ENCODE measurements at places on chromosomes 7 and 10.

GRCh38 chr7:136640977-136641376 is 227.5 kb upstream of the CHRM2 start:
- no peak for DNase-seq

- no peak for DNase-seq
These were observed 23.9 kb upstream of the PPP1R17 start for GRCh38 chr7:31663072-31663471.

DNA sequence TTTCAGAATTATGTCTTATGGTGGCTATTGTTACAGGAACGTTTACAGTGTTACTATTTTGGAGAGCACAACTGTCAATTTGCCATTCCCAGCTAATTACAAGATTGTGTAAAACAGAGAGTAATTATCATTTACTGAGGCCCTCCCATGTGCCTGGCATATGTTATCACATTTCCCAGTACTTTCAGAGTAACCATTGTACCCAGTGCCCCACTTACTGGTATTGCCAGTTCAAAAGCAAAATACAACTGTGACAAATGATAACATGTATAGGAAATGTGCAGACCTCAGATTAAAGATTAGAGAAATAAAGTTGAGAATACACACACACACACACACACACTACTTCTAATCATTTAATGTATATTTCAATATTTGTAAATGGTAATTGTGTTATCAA is 572.5 kb downstream of the POM121L12 start:
- DNase-seq: no peak

GRCh38 chr7:76066716-76067503 is 19.0 kb downstream of the MDH2 start:
- no peak for DNase-seq

DNA sequence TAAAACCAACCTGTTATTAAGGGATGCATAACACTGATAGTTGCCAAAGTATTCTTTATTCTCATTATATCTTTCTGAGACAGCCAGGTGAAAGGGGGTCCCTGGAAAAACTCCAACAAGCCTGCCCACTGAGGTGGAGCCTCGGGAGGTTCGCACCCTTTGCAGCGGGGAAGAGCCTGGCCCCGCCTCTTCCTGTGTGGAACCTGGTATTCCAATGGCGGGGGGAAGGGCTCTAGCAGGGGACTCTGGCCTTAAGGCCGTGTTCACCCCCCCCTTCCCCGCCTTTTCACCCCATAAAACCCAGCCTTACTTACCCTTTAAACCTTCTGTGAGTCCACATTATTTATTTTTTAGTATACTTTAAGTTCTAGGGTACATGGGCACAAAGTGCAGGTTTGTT is 62.4 kb upstream of the PDK4 start:
- DNase-seq: no peak

DNA sequence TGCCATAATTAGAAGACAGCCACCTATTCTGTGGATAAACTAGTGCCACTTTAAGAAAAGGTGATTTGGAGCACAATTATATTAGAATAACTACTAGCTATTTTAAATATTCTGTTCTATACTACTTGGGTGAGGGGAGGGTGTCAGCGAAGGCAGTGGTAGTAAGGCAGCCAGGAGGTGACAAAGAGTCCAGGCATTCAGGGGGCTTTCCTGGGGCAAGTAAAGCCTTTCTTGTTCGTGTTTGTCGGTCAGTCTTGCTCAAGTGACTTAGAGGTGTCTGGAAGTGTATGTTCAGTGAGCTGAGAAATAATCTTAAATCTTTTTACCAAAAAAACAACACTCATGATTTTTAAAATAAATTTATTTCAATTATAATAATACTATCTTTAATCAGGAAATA is 34.4 kb downstream of the ADD3 start:
- no peak for DNase-seq

GRCh38 chr10:3805791-3806461 is 20.9 kb upstream of the KLF6 start:
- peak; percentile 55 for DNase-seq

DNA sequence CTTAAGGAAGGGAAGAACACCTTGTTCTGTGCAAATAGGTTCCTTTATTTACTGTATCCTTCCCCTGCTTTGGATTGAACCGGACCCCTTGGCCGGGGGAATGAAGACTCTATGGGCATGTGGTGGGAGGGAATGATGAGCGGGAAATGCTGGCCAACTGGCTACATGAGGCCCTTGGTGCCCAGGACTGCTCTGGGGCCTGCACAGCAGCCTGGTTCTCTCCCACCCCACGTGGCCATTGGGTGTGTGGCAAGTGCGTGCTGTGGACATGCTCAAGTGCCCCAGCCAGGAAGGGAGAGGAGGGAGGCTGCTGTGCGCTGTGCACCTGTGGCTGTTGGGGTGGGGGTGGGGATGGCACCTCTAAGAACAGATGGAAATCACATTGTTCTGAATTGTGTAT is 917.0 kb upstream of the GHITM start:
- no peak for DNase-seq

GRCh38 chr7:7157177-7157886 is 25.0 kb upstream of the C1GALT1 start:
- DNase-seq: peak; percentile 94

DNA sequence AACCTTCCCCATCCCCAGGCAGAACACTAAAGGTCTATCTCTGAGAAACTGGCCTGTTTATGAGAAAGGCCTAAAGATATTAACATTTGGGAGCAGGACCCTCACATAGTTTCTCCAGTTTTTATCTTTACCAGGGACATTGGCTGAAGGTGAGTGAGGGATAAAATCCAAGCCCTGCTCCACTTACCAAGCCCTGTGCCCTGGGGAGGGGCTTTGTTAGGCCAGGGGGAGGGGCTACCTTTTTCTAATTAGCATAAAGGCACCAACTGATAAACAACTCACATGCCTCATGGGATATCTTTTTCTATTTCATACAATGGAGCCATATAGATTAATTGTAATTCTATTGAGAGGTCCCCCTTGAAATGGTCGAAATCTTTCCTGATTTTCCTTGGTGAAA is 55.9 kb downstream of the RNLS start:
- no peak for DNase-seq

DNA sequence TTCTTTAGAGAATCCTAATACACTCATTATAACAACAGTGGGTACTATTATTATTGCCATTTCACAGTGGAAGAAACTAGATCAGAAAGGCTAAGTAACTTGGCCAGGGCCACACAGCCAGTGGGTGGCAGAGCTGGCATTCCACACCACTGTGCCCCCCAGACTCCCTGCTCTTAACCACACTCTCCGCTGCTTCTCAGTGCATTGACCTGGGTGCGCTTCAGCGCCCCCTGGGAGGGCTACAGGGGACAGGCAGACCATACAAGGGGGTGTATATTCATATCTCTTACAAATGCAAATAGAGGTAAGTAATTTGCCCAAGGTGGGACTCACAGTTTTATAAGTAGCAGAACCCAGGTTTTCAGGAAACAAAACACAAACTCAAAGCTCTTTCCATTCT is 77.0 kb upstream of the NMT2 start:
- peak; percentile 67 for DNase-seq

- no peak for DNase-seq
These were observed 1011.2 kb upstream of the GHITM start for GRCh38 chr10:83127942-83128575.

DNA sequence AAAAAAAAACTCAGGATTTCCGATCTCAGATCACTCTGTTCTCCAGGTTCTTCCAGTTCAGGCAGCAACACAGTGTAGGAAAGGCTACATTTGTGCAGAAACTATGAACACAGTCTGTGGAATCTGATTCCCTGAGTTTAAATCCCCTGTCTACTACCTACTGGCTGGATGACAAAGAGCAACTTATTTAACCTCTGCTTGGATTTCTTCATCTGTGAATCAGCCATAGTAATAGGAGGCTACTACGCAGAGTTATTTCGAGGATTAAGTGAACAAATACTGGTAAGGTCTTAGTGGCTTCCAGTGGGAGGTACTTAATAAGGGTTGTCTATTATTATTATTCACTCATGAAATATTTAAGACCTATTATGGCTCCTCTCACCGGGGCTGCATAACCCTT is 44.3 kb upstream of the PDCD4 start:
- DNase-seq: no peak

DNA sequence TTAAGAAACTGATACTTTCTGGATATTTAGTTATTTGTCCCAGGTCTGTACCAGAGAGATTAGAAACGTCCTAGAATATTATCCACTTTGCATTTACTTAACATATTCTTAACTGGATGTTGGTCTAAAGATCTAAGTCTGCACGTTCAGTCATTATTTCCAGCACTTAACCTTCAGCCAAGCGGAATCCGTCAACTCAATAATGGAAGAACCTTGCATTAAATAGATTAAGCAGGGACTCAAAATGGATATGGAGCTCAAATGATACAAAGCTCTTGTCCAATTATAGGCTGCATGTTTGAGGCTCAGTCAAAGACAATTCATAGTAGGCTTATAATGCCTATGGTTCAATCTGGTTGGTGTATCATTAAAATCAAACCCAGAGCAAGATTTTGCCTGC is 162.9 kb downstream of the SEMA3D start:
- DNase-seq: no peak

- DNase-seq: no peak
These were observed 5.3 kb upstream of the LDB3 start for GRCh38 chr10:86663046-86663345.

- DNase-seq: no peak
These were observed 100.8 kb downstream of the DNAJB6 start for GRCh38 chr7:157437519-157438061.

DNA sequence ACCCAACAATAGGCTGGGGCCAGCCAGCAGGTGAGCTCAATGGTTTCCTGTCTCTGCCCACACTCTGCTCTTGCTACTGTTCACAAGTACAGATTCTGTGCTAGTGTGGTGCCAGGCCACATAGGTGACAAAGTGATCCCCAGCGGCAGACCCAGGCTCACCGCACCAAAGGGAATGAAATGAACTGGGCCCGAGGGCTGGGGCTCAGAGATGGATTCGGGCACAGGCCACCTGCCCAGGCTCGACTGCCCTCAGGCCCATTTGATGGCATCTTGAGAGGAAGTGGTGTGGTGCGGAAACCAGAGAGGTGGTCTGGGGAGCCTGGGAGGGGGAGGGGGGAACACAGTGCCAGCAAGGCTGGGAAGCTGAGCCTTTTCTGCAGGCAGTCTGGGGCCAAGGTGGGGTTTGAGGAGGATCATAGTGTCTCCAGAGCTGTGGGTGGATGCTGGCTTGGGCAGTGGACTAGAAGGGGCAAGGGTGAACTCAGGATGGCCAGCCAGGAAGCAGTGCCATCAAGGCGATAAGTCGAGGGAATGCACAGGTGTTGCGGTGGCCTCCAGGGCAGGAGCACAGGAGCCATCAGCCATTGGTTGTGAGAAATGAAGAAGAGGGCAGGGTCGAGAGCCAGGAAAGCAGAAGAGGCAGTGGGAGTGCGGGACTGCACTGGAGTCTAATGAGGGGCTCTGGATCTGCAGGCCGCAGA is 85.2 kb downstream of the ARHGAP22 start:
- no peak for DNase-seq

GRCh38 chr10:119281581-119282071 is 74.3 kb downstream of the GRK5 start:
- DNase-seq: no peak

- no peak for DNase-seq
These were observed 91.4 kb downstream of the SIRT1 start for GRCh38 chr10:67975871-67976270.

DNA sequence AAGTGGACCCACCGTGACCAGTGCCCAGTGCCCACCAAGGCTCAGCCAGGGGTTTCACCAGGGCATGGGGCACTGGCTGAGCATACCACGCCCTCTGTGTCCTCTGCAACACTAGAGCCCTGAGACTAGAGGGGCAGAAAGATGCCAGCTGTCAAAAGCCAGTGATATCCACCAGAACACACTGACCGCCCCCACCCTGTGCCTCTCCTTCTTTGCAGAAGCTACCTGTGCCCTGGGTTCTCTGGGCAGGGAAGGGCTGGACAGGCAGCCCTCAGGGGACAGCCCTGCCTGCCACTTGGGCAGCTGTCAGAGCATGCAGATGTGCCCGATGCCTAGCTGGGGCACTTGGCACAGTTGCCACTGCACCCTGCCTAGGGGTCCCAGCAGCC is 494 bp downstream of the VSIR start:
- DNase-seq: peak; percentile 25

- DNase-seq: no peak
These were observed 3.1 kb upstream of the ELFN1 start for GRCh38 chr7:1666823-1667565.

DNA sequence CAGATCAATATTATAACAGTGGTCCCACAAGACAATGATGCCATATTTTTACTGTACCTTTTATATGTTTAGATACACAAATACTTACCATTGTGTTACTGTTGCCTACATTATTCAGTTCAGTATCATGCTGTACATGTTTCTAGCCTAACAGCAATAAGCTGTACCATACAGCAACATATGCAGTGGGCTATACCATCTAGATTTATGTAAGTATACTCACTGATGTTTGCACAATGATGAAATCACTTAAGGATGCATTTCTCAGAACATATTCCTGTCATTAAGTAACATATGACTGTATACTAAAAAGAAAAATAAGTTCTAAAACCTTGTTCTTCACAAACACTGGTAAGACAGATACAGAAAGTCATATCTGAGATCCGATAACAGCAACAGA is 468.6 kb upstream of the SEMA3A start:
- no peak for DNase-seq

DNA sequence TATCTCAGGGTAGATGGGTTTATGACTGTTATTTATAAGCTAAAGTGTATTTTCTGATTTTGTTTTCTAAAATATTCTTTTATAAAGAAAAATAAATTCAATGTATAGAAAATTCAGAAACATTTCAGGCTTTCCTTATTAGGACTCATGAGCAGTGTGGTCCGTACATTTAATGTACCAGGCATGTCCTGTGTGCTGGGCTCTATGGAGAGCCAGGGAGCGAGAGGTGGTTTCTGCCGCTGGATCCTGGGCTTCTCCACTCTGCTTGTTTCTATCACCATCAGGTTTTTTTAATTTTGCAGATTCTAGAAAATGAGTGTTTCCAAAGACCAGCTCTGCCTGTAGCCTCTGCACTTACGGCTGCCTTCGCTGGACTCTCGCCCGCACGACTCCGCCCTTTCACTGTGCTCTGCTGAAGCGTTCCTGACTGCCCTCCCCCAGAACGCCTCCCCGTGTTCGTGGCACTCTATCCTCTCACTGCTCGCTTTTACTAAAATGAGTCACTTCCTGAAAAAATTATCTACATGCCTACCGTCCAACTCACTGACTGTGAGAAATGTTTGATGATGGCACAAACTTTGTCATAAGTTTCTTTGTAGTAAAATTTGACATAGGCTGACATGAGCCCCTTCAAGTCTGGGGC is 188.5 kb downstream of the ZMYND11 start:
- peak; percentile 36 for DNase-seq
